CD4-positive, alpha-beta T cell treated with Interleukin-15 for 4 hours (primary cell): ENCODE measurements at places on chromosomes 16 and 17.

- DNase-seq, result no peak
These were observed 12.4 kb downstream of the MMD start for GRCh38 chr17:55409030-55409800.

- DNase-seq, result no peak
These were observed 12.8 kb downstream of the TELO2 start for GRCh38 chr16:1505912-1506311.

DNA sequence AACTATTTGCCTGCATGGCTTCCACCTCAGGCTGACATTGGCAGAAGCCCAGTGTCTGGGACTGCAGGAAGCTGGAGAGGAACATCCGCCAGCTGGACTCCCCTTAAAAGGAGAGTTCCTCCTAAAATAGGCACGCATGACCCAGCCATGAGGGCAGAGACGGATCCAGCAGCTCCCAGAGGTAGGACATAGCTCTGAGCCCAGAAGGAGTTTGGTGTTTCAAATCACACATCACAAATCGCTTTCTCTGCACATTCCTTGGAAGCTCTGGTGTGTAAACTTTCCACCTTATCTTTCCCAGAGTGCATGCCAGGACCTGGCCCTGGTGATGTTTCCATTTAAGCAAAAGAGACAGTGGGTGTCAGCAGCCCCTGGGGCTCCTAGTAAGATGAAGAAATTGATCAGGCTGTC is 231.1 kb upstream of the CDH5 start:
- no peak for DNase-seq

- no peak for DNase-seq
These were observed 251.1 kb upstream of the CDH5 start for GRCh38 chr16:66115373-66115772.

- DNase-seq, result no peak
These were observed 6.6 kb downstream of the RIPOR1 start for GRCh38 chr16:67535201-67535600.

GRCh38 chr17:57283203-57283971 is 27.1 kb downstream of the MSI2 start:
- no peak for DNase-seq

DNA sequence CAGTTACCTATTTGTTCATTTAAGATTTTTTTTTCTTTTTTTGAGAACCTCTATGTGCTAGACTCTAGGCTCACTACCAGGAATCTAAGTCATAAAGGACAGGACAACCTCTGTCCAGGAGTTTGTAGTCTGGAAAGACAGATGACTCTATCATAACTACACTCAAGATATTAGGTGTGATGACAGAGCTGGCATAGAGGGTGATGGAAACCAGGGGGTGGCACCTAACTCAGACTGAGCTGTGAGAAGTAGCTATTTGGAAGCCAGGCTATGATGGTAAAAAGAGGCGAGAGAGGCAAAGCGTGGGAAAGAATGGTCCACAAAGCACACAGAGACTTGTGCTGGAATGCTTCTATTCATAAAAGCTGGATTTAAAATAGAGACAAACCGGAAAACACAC is 372.3 kb downstream of the SEC14L1 start:
- DNase-seq, result no peak

DNA sequence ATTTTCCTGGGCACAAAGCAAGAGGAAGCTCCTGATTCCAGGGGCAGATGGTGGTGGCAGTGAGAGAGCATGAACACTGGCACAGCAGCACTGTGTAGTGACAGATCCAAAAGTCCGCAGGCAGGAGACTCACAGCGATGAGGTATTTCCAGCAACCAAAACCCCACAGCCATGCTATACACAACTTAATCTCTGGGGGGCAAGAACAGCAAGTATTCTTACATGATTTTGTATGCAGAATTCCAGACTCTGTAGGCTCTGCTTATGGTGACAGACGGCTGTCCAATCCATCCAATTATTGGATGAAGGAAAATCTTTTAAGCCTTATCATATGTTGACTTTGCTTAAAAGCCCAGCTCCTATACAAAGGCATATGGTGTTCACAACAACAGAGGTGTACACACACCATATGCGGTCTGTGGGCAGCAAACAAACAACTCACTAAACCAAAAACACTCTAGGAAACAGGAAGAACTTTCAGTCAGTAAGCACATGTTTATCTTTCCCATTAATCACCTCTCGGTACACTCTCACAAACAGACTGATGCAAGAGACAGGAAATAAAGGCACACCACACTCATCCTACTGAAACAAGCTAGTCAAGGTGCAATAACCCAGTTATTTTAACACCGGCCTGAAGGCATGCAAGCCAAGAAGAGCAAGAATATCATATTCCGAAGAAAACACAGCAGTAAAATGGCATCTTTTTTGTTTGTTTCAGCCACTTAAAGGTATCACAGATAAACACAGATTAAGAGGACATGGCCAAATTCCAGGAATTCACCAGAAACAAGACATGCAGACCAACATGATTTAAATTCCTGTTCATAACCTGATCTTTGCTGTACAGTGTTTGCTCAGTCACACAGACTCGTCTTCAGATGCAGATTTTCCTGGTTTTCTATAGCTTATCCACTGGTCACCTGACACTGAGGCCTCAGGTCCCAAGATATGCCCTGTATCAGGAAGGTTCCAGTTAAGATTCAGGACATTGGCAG is 47.8 kb downstream of the ERN1 start:
- peak; percentile 71 for DNase-seq

GRCh38 chr16:1096169-1097082 is at the start of gene C1QTNF8:
TSS of gene C1QTNF8 (minus strand) at chr16:1096244. CDS start at chr16:1094922, 1,322 bp downstream.
- no peak for DNase-seq

DNA sequence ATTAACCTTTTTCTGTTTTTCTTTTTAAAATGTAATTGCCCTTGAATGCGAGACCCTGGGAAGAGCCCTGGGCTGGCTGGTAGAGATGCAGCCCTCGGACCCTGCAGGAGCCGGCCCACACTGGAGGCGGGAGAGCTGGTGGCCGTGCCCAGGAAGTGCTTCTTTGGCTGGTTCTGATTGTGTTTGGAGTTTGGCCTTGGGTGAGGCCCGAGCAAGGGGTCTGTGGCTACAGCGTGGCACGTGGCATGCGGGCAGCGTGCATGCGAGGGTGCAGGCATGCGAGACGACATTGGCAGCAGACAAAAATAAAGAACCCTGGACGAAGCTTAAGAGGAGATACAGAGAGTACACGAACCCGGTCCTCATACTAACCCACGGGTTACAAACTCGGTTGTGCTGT is 49.7 kb downstream of the PRMT7 start:
- no peak for DNase-seq

GRCh38 chr16:89319886-89320781 is 102.6 kb downstream of the ZNF778 start:
- DNase-seq, result peak; percentile 46

DNA sequence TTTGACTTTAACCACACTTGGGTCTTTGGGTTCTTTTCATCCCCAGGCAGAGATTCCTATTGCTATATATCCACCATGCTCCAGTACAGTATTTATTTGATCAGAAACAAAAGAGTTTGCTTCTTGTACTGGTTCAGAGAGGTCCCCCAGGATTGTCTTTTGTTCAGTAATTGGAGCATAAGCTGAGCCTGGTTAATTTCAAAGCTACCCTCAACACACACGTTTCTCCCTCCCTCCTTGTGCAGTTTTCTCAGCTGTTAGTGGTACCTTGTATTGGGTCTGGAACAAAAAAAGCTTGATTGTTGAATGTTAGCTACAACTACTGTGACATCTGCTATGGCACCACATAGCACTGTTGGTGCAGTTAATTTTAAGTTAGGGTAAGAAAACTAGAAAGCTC is 50.0 kb downstream of the NUP93 start:
- no peak for DNase-seq

DNA sequence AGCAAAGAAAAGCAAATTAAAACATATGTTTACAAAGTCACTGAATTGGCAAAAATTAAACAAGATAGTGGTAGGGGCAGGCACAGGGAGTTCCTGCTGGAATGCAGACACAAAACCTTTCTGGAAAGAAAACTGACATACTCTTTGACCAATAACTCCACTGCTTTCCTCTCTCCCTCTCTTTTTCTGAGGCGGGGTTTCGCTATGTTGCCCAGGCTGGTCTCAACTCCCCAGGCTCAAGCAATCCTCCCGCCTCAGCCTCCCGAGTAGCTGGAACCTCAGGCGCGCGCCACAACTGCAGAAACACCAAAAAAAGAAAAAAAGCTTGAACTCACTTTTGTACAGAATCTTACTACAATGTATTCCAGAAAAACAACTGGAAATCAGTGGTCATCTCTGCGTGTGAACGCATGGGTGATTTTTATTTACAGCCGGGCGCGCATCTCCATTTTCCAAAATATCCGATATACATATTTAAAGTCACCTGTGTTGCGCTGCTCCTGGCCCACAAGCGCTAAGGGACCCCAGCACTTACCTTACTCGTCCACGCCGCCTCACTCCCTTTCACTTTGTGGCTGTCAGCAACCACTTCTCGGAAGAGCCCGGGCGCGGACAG is 480 bp downstream of the TXNL4B start:
- no peak for DNase-seq

GRCh38 chr17:17313350-17313991 is 10.3 kb downstream of the NT5M start:
- DNase-seq, result peak; percentile 79

DNA sequence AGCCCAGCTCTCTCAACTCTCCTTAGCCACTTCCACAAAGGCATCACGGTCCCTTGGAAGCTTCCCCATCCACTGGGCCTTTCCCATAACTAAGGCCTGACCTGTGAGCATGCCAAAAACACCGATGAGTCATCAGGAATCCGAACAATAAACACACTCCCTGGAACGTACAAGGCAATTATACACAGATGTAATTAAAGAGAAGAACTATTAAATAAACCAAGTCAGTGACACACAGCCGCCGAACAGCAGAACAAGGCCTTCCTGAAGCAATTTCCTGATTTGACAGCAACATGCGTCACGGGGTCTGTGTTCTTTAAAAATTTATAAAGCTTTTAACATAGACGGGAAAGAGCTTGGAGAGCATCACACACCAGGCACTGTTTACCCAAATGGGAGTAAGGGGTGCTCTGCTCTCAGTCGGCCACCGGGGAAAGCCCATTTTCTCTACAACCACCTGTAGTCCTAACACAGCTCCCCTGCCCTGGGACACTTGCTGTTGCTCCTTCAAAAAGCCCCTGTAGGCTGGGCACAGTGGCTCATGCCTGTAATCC is 29.4 kb downstream of the COG7 start:
- DNase-seq, result no peak

GRCh38 chr16:79593074-79593531 is 7.4 kb downstream of the MAF start:
- no peak for DNase-seq

- no peak for DNase-seq
These were observed 128.5 kb upstream of the GSE1 start for GRCh38 chr16:85484347-85485300.

DNA sequence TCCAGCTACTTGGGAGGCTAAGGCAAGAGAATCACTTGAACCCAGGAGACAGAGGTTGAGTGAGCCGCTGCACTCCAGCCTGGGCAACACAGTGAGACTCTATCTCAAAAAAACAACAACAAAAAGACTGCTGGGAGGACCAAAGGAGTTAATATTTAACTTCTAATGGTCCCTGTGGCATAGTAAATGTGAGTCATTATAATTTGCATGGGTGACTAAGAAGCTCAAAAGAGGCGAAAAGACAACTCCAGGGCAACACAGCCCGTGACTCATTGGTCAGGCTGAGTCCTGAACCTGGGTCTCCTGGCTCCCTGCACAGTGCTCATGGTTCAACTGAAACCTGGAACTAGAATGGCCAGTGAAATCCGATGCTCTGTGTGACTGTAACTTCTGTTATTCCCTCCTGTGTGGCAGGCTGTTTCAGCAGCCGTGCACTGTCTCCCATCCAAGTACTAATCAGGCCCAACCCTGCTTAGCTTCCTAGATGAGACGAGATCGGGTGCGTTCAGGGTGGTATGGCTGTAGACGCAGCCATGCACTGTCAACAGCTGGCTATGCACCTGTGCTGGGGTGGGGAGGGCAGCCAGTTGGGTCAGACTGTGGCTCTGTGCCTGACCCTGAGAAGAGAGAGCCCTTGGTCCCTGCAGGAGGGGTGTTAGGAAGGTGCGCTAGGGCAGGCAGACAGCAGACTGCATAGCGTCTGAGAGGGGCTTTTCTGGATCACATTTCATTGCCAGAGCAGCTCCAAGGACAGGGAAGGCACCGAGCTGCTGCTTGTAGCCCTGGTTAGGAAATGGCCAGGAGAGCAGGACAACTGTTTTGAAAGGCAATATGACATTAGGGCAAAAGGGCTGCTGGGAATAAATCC is 14.5 kb upstream of the GPRC5C start:
- DNase-seq, result no peak

- DNase-seq, result no peak
These were observed 72.8 kb upstream of the ATF7IP2 start for GRCh38 chr16:10312784-10313724.

DNA sequence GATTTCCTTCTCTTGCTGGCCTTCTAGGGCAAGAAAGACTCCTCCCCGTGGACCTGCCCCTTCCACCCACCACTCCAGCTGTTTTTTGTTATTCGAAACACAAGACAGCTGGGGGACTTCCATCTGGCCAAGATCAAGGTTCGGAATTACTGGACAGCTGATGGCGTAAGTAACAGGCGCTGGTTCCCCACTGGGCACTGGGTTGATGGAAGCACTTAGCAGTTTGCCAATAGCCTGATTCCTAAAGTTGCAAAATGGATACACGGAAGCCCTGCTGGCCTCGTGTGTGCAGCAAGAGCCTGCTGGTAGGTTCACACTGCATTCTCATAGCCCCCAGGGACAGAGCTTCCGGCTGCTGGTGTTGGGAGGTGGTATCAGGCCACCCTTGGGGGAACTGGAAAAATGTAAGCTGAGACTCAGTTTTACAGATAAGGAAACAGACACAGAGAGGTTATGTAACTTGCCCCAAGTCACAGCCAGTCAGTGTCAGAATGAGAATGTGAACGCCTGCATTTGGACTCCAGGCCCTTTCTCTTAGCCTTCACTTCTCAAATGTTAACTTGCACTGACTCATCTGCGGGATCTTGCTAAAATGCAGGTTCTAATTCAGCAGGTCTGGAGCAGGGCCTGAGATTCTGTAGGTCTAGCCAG is 171.7 kb downstream of the KATNIP start:
- DNase-seq, result no peak

GRCh38 chr17:5895276-5895675 is 174.9 kb upstream of the WSCD1 start:
- no peak for DNase-seq

GRCh38 chr17:17806611-17807274 is 30.0 kb downstream of the SREBF1 start:
- no peak for DNase-seq

DNA sequence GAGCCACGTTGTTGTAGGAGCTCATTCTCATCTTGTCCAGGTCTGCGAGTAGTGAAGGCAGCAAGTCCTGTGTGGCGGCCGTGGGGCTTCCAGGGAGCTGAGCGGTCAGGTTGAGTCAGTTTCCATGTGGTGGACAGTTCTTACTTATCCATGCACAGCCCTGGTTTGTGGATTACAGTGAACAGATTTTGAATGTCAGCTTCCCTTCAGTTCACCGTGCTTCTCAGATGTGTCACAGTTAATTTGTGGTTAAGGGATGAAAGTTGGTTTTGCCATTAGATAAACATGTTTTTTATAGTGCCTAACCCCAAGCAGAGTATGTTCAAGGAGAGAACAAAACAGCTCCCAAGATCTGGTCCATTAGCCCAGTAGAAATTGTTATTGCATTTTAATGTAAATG is 103.1 kb downstream of the RPTOR start:
- DNase-seq, result no peak
